CD8-positive, alpha-beta memory T cell (primary cell): ENCODE measurements at places on chromosomes 12 and 14. TPM values are rescaled to one million over a fixed set of nuclear protein-coding genes. Genes with fewer than 3 reads are reported as not detected.
A peak's percentile ranks its signal among the peaks of the same experiment; 100 is the strongest.

Gene RPL10L
- total RNA-seq: not detected

- H3K36me3 ChIP-seq: no peaks in the 10 kb centered on the region
- DNase-seq: no peak
- H3K4me3 ChIP-seq: no peak overlapping the region
- peaks cover 8% of the 10 kb centered on the region for H3K4me1 ChIP-seq
- no peak overlapping the region for H3K27ac ChIP-seq
Observed at GRCh38 chr12:132194056-132194455, 49.8 kb downstream of the NOC4L start.

DNA sequence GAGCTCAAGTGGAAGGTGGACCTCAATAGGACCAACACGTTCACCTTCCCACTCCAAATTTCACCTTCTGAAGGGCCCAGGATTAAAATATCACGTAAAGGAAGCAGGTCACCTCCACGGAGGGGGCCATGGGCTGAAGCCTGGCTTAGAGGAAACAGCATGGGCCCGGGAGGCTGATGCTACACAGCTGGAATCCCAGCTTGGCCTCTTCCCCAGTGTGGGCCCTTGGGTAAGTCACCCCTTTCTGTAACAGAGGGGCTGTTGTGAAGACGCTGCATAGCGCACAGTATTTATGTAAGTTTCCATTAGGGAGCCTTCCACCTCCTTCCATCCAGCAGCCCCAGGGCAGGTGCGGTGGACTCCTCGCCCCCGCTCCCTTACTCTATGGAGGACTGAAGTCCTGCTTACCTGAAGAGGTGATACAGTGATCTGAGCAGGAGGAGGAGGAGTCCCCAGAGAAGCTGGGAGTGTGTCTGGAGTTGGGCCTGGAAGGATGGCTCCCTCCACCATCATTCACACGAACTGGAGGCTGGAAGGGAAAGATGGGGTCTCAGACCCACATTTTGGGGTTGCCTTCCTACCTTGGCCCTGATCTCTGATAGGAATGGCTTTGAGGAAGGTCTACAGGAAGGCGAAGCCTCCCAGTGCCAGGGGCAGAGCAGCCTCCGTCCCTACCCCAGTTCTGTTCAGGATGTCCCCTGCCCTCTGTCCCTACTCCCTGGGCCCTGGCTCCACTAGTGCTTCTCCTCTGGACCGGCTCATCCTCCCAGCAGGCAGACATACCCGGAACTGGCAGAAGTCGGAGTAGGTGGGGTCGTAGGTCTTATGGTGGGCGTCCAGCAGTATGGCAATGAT is 37.2 kb upstream of the HDAC7 start:
- no peak overlapping the region for H3K27ac ChIP-seq
- H3K4me1 ChIP-seq: no peaks in the 10 kb centered on the region
- no peaks in the 10 kb centered on the region for H3K36me3 ChIP-seq

DNA sequence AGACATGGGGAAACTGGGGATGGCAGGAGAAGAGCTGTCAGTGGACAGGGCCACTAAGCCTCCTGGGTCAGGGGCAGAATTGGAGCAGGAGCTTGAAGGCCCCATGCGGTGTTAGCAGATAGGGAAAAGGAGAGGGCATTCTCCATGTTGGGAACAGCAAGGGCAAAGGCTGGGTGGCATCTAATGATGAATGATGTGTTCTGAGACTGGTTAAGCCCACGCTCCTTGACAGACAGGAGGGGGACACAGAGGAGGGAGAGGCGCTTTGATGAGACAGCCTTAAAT is 63.0 kb downstream of the CLMN start:
- H3K27ac ChIP-seq: no peak overlapping the region
- no peak overlapping the region for H3K4me3 ChIP-seq
- DNase-seq: no peak
- no peaks in the 10 kb centered on the region for H3K4me1 ChIP-seq
- no peaks in the 10 kb centered on the region for H3K36me3 ChIP-seq

GRCh38 chr14:49933128-49933527 is 40.2 kb downstream of the ARF6 start:
- no peaks in the 10 kb centered on the region for H3K36me3 ChIP-seq
- H3K4me3 ChIP-seq: no peak overlapping the region
- no peaks in the 10 kb centered on the region for H3K4me1 ChIP-seq
- H3K27ac ChIP-seq: no peak overlapping the region
- DNase-seq: no peak
- H3K27me3 ChIP-seq: no peaks in the 10 kb centered on the region

Gene ANHX
- not detected for total RNA-seq

- H3K27me3 ChIP-seq: peaks cover 4% of the 10 kb centered on the region
- DNase-seq: no peak
- H3K36me3 ChIP-seq: no peaks in the 10 kb centered on the region
Observed at GRCh38 chr14:53957739-53958138, 1.1 kb upstream of the BMP4 start.

Gene SERPINA3
- total RNA-seq: not detected

DNA sequence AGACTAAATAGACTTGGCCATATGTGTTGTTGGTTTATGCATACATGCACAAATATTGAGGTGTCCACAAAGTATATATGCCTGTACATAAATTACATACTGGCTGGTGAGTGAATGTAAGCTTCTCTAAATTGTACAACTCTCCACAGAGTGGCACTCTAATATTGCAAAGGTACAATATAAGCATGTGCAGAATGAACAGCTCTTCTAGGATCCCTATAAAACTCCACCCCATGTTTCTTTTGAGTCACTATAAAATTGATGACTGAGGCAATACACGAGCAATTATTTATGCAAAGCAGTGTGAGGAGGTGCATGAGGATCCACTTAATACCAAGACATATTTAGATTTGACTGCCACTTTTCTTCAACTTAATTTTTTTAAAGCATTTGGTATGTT is 172.2 kb downstream of the NAV3 start:
- no peaks in the 10 kb centered on the region for H3K36me3 ChIP-seq
- H3K4me3 ChIP-seq: no peak overlapping the region
- H3K27me3 ChIP-seq: no peaks in the 10 kb centered on the region
- DNase-seq: no peak
- no peak overlapping the region for H3K27ac ChIP-seq
- H3K4me1 ChIP-seq: no peaks in the 10 kb centered on the region

- H3K36me3 ChIP-seq: peaks cover 23% of the 10 kb centered on the region
- no peaks in the 10 kb centered on the region for H3K4me1 ChIP-seq
- H3K4me3 ChIP-seq: no peak overlapping the region
- H3K27ac ChIP-seq: no peak overlapping the region
Observed at GRCh38 chr12:100295764-100296555, 29.0 kb downstream of the SCYL2 start.

- no peaks in the 10 kb centered on the region for H3K36me3 ChIP-seq
- no peak overlapping the region for H3K27ac ChIP-seq
- H3K4me3 ChIP-seq: no peak overlapping the region
- no peak for DNase-seq
- H3K4me1 ChIP-seq: no peaks in the 10 kb centered on the region
Observed at GRCh38 chr12:103013741-103014300, 56.3 kb downstream of the ASCL1 start.

DNA sequence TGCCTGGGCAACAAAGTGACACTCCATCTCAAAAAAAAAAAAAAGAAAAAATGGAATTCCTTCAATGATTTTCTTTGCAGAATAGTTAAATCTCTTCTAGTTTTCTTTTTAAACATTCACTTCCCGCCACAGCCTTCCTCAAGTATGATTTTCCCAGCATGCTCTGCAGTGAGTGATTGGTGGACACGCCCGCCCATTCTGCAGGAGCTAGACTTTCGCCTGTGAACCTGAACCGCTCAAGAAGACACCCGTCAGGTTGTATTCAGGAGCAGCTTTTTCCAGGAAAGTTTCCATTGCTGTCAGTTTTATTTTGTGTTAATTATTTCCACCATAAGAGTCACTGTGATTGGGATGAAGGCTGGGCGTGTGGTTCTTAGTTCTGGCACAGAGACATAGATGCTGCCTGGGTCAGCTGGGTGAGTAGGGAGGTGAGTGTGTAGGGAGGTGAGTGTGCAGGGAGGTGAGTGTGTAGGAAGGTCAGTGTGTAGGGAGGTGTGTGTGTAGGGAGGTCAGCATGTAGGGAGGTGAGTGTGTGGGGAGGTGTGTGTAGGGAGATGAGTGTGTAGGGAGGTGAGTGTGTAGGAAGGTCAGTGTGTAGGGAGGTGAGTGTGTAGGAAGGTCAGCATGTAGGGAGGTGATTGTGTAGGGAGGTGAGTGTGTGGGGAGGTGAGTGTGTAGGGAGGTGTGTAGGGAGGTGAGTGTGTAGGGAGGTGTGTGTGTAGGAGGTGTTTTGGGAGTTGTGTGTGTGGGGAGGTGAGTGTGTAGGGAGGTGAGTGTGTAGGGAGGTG is 76.2 kb downstream of the KIF26A start:
- no peak for DNase-seq
- H3K27ac ChIP-seq: no peak overlapping the region
- H3K4me1 ChIP-seq: no peaks in the 10 kb centered on the region
- H3K4me3 ChIP-seq: no peak overlapping the region
- no peaks in the 10 kb centered on the region for H3K27me3 ChIP-seq

- DNase-seq: peak; percentile 86
- peak overlapping the region; percentile 21 for H3K4me3 ChIP-seq
- H3K36me3 ChIP-seq: no peaks in the 10 kb centered on the region
- no peak overlapping the region for H3K27ac ChIP-seq
Observed at GRCh38 chr12:92030618-92031017, 115.0 kb downstream of the BTG1 start.

GRCh38 chr12:104534857-104535248 is 78.1 kb downstream of the CHST11 start:
- DNase-seq: no peak
- no peak overlapping the region for H3K4me3 ChIP-seq
- H3K4me1 ChIP-seq: peaks cover 8% of the 10 kb centered on the region
- H3K36me3 ChIP-seq: no peaks in the 10 kb centered on the region

DNA sequence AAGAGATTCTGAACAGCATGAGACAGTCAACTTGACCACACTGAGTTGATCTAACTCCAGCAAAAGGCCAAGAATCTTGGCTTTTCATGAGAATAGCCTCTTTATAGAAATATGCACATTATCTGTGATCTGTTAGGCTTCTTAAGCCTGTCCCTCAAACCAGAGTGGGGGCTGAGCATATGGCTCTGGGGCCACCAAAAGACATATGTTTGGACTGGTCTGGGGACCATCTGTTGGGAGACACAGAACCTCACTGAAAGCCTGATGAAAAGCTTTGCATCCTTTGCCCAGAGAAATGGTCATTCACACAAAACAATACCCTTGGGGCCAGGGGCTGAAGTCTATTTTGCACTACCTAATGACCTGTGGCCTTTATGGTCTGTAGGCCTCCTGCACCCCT is 165.3 kb upstream of the PRMT8 start:
- DNase-seq: no peak
- H3K4me3 ChIP-seq: no peak overlapping the region
- H3K27me3 ChIP-seq: no peaks in the 10 kb centered on the region
- H3K27ac ChIP-seq: no peak overlapping the region

- H3K27ac ChIP-seq: peak overlapping the region; percentile 96
- no peaks in the 10 kb centered on the region for H3K27me3 ChIP-seq
- H3K36me3 ChIP-seq: no peaks in the 10 kb centered on the region
- H3K4me3 ChIP-seq: peak overlapping the region; percentile 93
Observed at GRCh38 chr12:49264466-49264872, 413 bp upstream of the TUBA1C start.

- no peak overlapping the region for H3K27ac ChIP-seq
- no peak overlapping the region for H3K4me3 ChIP-seq
- no peak for DNase-seq
Observed at GRCh38 chr12:103645202-103645601, 58.1 kb downstream of the STAB2 start.

Gene SLC22A17
- total RNA-seq: 2.8 TPM

- H3K4me1 ChIP-seq: peaks cover 17% of the 10 kb centered on the region
- peaks cover 25% of the 10 kb centered on the region for H3K27me3 ChIP-seq
- H3K27ac ChIP-seq: no peak overlapping the region
- no peaks in the 10 kb centered on the region for H3K36me3 ChIP-seq
Observed at GRCh38 chr12:6205144-6205539, 4.9 kb downstream of the CD9 start.

DNA sequence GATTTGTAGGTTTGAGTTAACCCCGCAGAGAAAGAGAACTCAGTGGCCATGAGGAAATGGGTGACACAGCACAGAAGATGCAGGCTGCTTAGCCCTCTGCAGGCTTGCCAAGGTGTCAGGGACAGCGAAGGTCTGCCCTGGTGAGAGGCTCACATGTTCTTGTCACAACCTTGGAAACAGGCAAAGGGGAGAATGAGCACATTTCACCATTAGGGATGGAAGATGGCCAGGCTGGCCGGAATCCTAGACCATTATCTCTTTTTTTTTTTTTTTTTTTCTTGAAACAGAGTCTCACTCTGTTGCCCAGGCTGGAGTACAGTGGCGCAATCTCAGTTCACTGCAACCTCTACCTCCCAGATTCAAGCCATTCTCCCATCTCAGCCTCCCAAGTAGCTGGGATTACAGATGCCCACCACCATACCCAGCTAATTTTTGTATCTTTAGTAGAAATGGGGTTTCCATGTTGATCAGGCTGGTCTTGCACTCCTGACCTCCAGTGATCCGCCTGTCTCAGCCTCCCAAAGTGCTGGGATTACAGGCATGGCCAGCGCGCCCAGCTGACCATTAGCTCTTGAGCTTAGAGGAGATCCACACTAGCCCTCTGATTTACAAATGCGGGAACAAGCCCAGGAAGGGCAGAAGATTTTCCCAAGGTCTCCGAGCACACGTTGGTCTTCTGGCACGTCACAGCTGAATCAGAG is 34.6 kb downstream of the LTBP2 start:
- H3K27me3 ChIP-seq: no peaks in the 10 kb centered on the region
- H3K4me3 ChIP-seq: no peak overlapping the region
- no peak for DNase-seq
- H3K36me3 ChIP-seq: no peaks in the 10 kb centered on the region

DNA sequence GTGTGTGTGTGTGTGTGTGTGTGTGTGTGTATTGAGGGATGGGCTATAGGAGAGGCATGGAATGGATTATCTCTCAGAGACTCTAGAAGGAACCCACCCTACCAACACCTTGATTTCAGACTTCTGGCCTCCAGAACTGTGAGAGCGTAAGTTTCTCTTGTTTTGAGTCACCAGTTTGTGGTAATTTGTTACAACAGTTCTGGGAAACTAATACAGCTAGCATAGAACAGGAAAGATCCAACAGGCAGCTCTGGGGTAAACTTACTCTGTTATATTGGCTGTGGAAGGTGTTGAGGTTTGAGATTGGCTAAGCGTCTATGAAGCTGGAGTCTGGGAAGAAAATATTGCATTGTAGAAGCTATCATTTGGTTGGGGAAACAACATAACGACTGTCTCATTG is 334.3 kb downstream of the AACS start:
- no peak overlapping the region for H3K27ac ChIP-seq
- H3K4me1 ChIP-seq: no peaks in the 10 kb centered on the region
- no peaks in the 10 kb centered on the region for H3K36me3 ChIP-seq
- H3K27me3 ChIP-seq: no peaks in the 10 kb centered on the region
- H3K4me3 ChIP-seq: no peak overlapping the region

Gene MIPOL1
- not detected for total RNA-seq

DNA sequence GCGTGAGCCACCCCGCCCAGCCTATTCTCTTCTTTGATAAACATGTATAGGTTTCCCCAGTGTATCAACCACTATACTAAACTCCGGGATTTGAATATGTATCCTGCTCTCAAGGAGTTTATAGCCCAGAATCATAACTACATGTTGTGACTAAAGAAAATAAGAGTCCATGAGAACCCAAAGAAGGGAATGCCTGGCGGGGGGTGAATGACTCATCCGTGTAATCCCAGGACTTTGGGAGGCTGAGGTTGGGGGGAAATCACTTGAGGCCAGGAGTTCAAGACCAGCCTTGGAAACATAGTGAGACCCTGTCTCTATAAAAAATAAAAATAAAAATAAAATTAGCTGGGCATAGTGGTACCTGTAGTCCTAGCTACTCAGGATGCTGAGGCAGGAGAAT is 57.2 kb downstream of the SIX6 start:
- H3K36me3 ChIP-seq: no peaks in the 10 kb centered on the region
- no peak overlapping the region for H3K27ac ChIP-seq
- no peak for DNase-seq
- no peak overlapping the region for H3K4me3 ChIP-seq
- H3K4me1 ChIP-seq: no peaks in the 10 kb centered on the region
- no peaks in the 10 kb centered on the region for H3K27me3 ChIP-seq

Gene KLHL33
- 0.09 TPM for total RNA-seq
